WERI-Rb-1 (cell line): ENCODE measurements at places on chromosomes 16 and 17.

GRCh38 chr17:78838574-78839005, 2.0 kb downstream of the USP36 start:
- no peak for DNase-seq

DNA sequence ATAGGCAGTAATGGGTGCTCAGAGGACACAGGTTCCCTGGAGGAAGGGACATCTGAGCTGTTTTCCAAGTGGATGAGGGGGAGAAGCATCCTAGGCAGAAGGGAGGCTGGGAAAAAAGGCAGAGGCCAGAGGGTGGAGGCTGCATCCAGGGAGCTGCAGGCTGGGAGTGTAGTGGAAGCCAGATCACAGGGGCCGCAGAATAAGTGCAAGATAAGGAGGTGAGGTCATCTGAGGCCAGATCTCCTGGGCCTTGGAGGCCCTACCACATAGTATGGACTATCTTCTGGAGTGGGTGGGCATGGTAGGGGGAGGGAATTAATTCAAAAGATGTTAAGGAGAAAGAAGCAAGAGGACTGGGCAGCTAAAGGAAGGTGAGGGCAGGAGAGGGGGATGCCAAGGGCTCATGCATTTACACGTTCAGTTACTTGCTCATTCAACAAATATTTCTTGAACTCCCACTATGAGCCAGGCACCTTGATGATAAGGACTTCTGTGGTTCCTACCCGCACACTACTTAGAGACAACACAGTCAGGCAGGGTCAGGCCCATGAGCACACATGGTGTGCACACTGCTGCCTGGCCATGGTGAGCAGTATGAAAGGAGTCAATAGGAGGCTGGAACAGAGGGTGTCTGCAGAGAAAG, 2.4 kb upstream of the RIPOR1 start:
- DNase-seq = no peak

- no peak for DNase-seq
Measured at GRCh38 chr17:82661717-82662683, 13.8 kb upstream of the WDR45B start.

DNA sequence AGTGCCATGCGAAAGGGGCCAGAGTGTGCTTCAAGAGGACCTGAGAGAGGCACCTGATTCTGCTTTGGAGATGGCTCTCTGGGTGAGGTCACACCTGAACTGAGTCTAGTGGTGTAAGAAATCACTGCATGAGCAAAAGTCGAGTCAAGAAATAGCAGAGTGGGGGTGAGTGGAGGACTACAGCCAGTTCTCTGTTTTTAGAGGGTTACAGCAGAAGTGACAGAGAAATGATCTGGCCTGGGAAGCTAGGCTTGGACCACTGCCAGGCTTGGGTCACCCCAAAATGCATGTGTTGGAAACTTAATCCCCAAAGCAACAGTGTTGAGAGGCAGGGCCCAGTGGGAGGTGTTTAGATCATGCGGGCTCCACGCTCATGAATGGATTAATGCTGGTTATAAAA, 312.0 kb downstream of the CBLN1 start:
- no peak for DNase-seq

DNA sequence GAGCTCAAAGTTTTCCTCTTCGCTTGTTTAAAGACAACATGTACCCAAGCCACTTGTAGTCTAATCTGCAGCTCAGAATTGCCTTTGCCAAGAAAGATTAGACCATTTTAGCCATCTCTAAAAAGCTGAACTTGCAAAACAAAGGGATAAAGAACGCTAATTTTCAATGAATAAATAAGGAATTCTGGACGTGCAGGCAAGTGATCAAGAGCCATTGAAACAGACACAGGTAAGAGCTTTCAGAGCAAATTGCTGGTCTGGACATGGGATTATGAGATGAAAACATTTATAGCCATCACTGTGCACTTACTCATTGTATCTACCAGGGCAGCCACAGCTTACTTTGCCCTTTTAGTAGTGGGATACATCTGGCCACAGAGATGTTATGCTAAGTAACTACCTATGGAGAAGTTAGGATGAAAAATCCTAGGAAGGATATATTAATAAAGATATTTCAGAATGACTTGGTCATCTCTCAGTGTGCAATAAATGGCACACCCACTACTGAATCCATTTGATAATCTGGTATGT, 44.4 kb downstream of the RND2 start:
- no peak for DNase-seq

DNA sequence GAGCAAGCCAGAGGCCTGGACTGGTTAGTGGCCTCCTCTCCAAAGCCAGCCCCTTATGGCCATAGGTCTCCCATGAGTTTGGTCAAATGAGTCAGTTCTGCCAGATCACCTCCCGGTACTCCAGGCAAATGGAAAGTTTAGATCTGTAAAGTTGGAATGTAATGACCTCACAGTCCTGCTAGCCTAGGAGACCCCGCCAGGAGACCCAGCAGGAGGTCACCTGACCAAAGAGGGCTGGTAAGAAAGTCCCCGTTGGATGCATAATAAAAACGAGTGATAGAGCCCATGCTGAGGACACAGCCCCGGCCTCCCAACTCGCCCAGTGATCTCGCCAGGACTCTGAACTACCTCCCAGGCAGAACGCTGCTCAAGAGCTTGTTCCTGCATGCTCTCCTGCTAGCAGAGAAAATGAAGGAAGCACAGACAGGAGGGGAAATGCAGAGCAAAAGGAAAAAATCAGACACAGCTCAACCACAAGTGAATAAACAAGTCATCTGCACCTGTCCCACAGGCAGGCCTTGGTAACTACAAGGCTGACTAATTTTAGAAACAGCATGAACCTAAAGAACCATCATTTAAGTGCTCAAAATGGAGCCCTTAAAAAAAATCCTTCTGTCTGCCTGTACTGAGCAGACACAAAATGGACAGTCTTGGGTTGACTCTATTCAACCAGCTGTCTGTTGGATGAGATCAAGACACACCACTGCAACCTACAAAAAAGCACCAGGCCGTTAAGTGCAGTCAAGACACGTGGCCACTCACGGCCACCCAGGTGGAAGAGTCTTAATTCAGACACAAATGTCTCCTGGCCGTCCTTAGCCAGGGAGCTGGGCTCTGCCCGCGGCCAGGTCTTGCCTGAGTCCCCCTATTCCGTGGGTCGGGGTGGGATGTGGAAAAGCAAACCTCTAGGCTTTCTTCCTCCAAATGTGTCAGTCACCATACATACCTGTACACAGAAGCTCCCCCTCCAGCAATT, 9.2 kb downstream of the CDIP1 start:
- DNase-seq = no peak

DNA sequence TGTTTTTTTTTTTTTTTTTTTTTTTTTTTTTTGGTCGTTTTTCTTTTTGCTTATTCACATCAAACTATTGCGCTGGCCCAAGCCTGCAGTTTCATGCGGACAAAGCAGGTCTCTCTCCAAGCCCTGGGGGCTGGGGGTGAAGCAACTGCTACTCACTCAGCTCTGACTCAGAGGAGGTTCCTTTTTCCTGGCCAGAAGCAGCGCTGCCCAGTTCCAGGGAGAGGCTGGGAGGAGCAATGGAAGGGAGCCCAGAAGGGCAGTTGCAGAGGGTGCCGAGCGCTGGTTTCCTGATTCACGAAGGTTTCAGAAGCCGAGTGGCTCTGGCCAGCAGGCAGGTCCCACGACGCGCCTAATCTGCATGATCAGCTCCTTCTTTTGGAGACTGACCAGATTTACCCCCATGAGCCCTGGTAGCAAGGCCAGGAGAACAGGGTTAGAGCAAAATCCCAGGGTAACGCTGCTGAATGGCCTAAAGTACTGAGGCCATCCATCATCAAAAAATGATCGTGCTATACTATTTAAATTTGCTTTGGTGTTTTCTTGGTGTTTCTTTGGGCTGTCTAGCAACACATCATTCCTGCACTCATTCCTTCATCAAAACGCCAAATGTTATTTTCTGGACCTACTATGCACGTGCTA, 144.7 kb upstream of the SOX9 start:
- DNase-seq = no peak

DNA sequence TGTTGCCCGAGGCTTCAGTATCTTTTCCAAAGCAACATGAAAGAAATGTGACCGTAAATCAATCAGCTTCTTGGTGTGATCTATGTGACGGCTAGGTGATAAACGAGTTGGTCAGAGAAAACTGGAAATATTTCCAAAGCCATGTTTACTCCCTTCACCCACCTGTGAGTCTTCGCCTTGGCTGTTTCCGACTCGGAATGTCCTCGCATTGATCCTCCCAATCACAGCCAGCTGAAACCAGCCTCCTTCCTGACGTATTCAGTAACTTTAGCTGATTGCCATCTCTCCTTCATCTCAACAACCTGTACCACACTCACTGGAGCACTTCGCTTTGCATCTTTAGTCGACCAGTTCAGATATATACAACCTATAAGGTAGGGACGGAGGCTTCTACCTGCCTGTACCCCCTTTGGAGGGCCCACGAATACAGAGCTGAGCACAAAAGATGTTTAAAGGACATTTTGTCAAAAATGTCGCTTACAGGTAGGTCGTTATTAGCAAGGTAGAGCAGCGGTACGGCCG, 705 bp downstream of the KRABD2 start:
- DNase-seq = no peak

DNA sequence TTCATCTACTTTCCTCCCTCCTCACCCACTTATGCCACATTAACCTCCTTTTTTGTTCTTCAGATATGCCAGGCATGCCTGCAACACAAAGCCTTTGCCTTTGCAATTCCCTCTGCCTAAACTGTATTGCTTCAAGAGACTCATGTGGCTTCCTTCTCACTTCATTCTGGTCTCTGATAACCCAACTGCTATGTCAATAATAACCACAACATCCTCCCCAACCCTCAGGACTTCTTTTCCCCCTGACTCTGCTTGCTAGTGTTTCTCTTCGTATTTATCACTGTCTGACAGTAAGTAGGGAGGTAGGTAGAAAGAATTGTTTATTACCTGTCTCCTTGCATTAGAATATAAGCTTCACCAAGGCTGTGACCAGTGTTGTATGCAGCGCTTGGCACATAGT, 22.4 kb downstream of the RBL2 start:
- DNase-seq = no peak

- no peak for DNase-seq
Measured at GRCh38 chr16:13885700-13886099, 34.3 kb upstream of the ERCC4 start.
